ENCODE measurements at places on chromosomes 12 and 14.

DNA sequence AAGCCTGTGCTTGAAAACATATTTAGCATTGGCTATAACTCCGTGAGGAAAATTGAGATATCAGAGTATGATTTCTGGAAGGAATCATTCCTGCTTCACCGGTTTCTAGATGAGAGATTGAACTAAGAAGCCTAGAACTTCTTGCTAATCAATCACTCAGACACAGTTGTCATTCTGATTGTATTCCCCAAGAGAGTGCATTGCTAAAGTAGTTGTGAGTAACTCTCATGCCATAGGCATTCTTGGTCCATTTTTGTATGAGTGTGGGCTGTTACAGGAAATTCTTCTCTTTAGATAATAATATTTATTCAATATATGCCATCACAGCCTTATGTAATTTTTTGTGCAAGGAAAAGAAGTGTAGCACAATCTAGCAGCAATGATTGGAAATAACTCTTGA is 893.3 kb upstream of the MDGA2 start:
- no peak for DNase-seq

DNA sequence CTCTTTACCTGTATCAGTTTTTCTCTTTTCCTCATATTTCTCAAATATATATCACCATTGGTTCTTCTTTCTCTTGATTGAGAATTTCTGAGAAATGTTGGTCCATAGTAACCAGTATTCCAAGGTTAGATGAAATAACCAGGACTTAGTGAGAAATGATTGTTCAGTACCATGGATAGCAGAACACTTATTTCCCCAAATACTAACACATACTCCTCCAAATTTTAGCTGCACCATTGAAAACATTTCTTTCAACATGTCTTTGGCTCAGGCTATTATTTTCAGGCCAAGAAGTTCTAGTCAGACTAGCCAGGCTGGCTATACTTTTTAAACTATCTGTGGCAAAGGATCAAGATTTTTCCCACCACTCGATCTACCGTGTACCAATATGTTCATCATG is 113.3 kb downstream of the PTPRO start:
- DNase-seq = no peak

- no peak for DNase-seq
Measured at GRCh38 chr12:30913323-30913722, 13.2 kb upstream of the TSPAN11 start.

- no peak for DNase-seq
Measured at GRCh38 chr12:115470977-115471376, 787.0 kb upstream of the TBX3 start.

- DNase-seq = no peak
Measured at GRCh38 chr12:130787041-130787440, 52.0 kb downstream of the STX2 start.

DNA sequence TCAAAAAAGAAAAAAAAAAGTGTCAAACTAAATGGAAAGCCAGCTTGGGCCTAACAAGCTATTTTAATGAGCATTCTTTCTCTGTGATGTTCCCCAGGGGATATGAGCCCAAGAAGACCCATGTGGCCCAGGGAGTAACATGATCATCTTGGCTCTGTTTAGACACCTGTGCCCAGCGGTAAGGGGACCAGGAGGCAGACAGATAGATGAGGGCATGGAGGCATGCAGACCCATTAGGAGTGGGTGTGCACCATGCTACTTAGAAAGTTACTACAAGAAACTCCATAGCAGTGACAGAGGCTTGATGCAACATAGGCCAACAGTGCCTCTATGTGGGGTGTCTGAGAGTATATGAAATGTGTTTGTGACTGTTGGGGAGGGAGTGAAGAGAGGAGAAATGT is 3.1 kb upstream of the CREBL2 start:
- no peak for DNase-seq

GRCh38 chr12:42669553-42669952 is 80.0 kb upstream of the PRICKLE1 start:
- DNase-seq = no peak

DNA sequence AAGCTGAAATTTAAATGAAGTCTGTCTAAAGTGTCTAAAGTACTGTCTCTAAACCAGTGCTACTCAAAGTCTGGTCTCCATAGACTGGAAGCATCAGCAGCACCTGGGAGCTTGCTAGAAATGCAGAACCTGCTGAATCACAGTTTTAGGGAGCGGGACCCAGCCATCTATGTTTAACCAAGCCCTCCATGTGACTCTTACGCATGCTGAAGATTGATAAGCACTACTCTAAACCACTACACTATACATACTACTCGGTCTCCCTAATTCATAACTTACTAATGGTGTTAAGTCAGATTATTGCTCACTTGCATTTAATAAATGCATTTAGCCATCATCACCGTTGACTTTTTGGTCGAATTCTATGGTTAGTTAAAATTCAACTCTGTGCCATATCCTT is 88.8 kb downstream of the SLC25A21 start:
- DNase-seq = no peak

GRCh38 chr12:115094163-115094816 is 410.3 kb upstream of the TBX3 start:
- no peak for DNase-seq

DNA sequence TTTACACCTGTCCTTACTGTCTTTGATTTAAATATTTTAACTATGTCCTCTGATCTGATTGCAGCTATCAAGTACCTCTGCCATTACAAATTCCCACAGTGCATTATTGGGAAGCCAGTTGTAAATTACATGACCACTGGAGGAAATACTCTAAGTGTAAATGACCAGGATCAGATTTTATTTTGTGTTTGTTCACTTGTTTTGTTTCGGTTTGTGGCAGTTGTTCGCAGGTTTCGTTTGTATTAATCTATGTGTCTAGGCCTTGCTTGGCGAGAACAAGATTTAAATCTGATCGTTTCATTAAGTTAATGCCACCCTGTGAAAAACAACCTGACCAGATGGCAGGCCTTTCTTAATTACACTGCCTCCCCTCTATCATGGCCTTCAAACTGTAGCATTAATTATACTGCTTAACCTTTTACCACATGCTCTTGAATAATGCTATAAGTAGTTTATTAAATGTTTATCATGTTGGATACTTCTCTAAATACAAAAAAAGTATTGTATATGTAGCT is 990.1 kb downstream of the TMTC2 start:
- no peak for DNase-seq

GRCh38 chr12:114812858-114813761 is 129.1 kb upstream of the TBX3 start:
- DNase-seq = no peak

DNA sequence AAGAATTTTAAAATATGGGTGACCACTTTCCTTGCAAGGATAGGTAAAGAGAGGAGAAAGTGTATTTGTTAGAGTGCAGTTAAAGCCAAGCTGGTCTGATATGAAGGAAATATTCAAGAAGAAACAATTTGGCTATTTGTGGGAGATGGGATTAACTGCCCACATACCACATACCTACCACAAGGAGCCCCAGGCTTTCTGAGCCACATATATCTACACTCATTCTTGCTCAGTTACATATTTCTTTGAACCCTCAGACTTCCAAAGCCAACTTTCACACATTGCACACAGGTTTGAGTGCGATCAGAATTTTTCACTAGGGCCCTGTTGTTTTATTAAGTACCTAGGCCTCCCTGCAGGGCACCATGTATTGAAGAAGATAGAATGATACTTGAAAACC is 330.2 kb downstream of the ZFP36L1 start:
- no peak for DNase-seq

- no peak for DNase-seq
Measured at GRCh38 chr14:105315941-105316576, 1.5 kb downstream of the PACS2 start.

DNA sequence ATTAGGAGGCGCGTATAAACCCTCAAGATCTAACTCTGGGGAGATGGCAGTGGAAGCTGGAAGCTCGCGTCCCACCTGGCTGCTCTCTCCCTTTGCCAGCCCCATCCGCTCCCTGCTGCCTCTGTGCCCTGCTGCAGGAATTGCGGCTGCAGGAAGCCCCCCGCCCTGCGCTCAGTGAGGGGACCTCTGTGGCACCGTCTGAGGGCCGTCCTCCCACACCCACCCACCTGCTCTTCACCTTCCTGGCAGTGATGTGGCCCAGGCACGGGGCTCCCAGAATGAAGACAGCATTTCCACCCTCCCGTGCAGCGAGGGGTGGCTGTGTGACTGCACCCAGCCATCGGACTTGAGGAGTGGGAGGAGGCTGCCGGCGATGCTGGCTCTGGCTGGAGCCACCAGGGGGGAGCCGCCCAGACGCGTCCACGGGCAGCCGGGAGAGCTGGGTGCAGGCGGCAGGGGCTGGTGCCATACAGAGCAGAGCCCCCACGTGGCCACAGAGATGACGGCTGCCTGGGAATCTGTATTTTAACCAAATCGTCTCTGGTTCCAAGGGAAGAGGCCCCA is 28.3 kb upstream of the GALNT9 start:
- DNase-seq = no peak

DNA sequence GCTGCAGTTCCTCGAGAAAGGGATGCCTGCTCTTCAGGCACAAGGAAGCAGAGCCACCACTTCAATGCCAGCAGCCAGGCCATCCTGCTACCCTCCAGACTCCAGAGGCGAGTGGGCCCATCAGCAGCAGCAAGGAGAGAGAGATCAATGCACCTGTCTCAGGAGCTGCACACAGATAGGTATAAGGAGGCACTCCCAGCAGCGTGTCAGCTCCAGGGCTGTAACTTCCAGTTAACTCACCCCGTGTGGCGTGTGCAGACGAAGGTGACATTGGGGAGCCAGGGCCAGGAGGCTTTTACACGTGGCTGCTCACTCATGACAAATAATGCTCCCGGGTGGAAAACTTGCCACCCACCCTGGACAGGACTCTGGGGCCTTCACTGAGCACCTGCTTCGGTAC is 24.2 kb downstream of the GALNT16 start:
- no peak for DNase-seq

GRCh38 chr14:93959239-93960107 is 16.9 kb downstream of the ASB2 start:
- peak; percentile 83 for DNase-seq

- DNase-seq = peak; percentile 6
Measured at GRCh38 chr14:77098529-77099353, 683 bp downstream of the CIPC start.

DNA sequence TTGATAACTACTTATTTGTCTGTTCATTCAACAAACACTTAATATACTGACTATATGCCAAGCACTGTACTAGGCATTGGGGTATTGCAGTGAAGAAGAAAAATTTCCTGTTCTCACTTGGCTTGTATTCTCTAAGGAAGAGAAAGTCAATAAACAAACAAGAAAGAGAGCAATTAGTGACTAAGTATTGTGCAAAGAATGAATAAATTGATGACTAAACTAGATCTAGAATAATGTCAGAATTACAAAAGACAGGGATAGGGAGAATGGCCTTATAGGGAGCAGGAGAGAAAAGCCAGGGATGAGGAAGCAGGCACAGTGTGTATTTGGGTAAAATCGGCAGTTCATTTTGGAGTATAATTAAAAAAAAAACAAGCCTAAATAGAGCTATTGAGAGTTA is 4.2 kb upstream of the LIN7A start:
- DNase-seq = no peak

- no peak for DNase-seq
Measured at GRCh38 chr12:15001733-15002382, 29.0 kb downstream of the PDE6H start.

- DNase-seq = no peak
Measured at GRCh38 chr14:92259613-92260357, 63.2 kb upstream of the SLC24A4 start.
